Naive B cell (primary cell): ENCODE measurements at places on chromosomes 3 and 15. TPM values are rescaled to one million over a fixed set of nuclear protein-coding genes. Genes with fewer than 3 reads are reported as not detected.

Gene NBEAL2
- polyA plus RNA-seq, result 1.3 TPM

DNA sequence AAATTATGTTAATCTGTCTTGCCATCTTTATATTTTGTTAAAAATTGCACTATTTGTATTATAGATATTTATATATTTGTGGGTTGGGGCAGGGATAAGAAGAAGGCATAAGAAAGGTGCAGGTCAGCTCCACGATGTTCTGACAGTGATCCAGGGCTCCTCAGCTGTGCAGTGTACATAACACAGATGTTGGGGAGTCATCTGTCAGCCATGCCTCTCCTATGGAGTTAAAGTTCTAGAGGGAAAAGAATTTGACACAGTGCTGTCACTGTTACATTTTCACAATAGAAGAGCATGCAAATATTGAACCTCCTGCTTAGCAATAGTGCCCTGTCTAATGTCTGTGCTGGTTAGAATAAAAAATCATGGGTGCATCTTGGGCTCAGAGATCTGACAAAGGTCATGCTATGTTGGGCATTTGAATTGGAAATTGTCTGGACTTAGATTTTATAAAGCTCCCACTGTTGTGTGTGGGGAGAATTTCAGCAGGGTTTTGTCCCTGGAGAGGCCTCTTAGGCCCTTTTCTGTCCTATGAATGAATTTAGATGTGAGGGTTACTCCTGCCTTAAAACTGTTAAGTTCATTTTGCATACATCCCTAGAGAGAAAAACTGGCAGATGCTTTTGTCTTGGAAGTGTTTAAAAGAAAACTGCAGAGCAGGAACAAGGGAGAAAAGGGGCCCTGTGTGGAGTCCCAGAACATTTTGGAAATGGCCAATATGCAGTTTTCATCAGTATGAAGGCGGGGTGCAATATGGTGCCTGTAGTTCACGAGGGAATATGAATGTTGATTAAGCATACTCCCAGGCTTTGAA is 20.4 kb downstream of the CDIN1 start:
- H3K27ac ChIP-seq, result no peak overlapping the region
- DNase-seq, result no peak

- no peak overlapping the region for H3K27ac ChIP-seq
- no peak for DNase-seq
These were observed 80.9 kb downstream of the DUT start for GRCh38 chr15:48411971-48412591.

- H3K36me3 ChIP-seq, result no peaks in the 10 kb centered on the region
- H3K27me3 ChIP-seq, result no peaks in the 10 kb centered on the region
- H3K4me3 ChIP-seq, result no peak overlapping the region
- DNase-seq, result no peak
- H3K4me1 ChIP-seq, result no peaks in the 10 kb centered on the region
These were observed 817.2 kb upstream of the CADM2 start for GRCh38 chr3:84141571-84141970.

GRCh38 chr3:126661532-126662364 is 6.8 kb upstream of the TXNRD3 start:
- no peak overlapping the region for H3K27ac ChIP-seq
- no peaks in the 10 kb centered on the region for H3K36me3 ChIP-seq
- peak overlapping the region; percentile 42 for H3K4me3 ChIP-seq
- peaks cover 3% of the 10 kb centered on the region for H3K4me1 ChIP-seq

GRCh38 chr3:69180869-69181591 is 58.6 kb upstream of the LMOD3 start:
- H3K27me3 ChIP-seq, result no peaks in the 10 kb centered on the region
- DNase-seq, result no peak
- no peak overlapping the region for H3K4me3 ChIP-seq
- no peaks in the 10 kb centered on the region for H3K4me1 ChIP-seq
- no peaks in the 10 kb centered on the region for H3K36me3 ChIP-seq
